ENCODE measurements at places on chromosomes 12 and 14.

- DNase-seq = no peak
Observed at GRCh38 chr14:93628048-93628447, 160.2 kb downstream of the PRIMA1 start.

GRCh38 chr14:54774824-54775223, 127.8 kb downstream of the GCH1 start:
- DNase-seq = no peak

- DNase-seq = no peak
Observed at GRCh38 chr12:2982361-2982760, 23.2 kb downstream of the TEAD4 start.

GRCh38 chr12:71838676-71839075, 883 bp upstream of the TBC1D15 start:
- no peak for DNase-seq

GRCh38 chr14:80105488-80105994, 105.8 kb downstream of the DIO2 start:
- no peak for DNase-seq

GRCh38 chr14:66365388-66365787, 120.8 kb upstream of the CCDC196 start:
- no peak for DNase-seq

DNA sequence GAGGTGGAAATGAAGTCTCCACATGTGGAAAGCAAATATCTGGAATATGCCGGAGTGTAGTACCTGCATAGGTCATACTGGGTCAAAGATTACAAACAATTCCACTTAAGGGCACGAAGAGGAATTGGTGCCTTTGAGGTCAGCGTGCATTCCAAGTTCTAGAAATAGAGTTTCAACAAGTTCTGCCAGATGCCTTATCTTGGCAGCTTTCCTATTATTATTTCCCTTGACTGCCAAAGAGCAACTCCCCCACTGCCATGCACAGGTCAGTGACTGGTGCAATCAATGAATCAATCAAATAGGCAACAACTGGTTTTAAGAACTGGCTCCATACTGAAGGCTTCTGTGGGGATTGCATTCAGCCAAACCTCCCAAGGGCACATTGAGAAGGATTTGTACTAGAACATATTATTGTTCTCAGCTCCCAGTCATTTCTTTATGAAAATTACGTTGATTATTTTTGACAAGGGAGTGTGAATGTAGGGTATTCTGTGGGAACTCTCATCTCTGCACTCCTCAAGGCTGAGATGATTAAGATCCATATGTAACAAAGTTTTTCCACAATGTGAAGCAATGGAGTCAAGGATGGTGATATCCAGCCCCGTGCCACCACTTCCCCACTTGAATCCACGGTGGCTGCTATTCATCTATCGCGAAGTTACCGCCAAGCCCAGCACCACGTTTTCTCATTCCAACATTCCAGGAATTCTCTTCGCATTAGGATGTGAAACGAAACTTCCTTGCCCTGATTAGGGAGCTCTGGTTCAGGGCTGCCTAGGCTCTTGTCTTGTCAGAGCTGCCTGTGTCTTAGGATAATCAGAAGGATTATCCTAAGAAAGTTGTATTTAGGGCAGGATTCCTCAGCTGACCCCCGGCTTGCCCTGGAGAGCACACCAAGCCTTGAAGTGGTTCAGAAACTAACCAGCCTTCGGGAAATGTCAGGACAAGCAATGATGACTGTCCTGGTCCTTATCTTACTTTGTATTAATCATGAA, 115.1 kb upstream of the PCED1B start:
- no peak for DNase-seq

GRCh38 chr12:109880938-109881337, 597 bp upstream of the GLTP start:
- DNase-seq = no peak

GRCh38 chr14:51847489-51847796, 13.0 kb upstream of the GNG2 start:
- DNase-seq = no peak

DNA sequence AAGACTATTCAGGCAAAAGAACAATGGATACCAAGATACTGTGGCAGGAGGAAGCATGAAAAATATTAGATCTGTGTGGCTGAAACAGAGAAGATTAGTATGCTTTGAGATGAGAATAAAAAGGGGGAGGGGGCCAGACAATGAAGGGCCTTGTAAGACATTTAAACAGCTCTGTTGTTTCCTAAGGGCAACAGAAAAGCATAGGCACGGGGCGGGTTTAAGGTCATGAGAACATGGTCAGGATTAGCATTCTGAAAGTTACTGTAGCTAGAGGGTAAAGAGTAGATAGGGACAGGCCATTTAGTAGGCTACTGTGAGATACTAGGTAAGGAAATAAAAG, 18.6 kb downstream of the INTS13 start:
- DNase-seq = no peak

GRCh38 chr14:102751088-102751487, 26.2 kb upstream of the TRAF3 start:
- DNase-seq = no peak

GRCh38 chr12:51669996-51670395, 79.0 kb downstream of the SCN8A start:
- no peak for DNase-seq

DNA sequence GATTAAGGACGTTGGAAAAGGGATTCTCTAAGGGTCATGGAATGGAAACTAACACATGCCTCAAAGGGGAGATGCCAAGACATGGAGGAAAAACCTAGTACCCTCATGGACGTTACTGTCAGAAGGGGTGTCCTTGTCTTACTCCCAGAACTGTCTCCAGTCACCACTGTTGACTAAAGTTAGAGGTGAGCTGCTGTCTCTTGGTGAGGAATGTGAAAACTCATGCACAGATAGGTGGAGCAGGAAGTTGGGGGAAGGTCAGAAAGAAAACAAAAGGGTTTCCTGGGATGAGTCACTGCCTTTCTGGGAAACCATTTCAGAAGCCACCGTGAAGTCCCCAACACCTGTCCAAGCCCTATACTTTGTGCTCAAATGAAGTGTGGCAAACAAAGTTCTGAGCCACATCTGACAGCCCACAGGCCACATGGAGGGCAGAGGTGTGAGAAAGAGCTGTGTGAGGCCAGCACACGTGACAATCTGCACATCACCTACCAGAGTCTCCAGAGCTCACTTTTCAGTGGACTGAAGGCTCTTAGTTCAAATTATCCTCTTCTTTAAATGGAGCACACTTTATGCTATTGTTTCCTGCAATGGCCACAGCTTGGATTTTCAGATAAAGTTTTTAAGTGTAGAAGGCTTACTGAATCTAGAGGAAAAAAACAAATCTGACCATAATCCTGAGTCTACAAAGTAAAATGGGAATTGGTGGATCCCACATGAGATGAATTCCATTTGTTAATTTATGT, 92.9 kb upstream of the EGLN3 start:
- DNase-seq = no peak

DNA sequence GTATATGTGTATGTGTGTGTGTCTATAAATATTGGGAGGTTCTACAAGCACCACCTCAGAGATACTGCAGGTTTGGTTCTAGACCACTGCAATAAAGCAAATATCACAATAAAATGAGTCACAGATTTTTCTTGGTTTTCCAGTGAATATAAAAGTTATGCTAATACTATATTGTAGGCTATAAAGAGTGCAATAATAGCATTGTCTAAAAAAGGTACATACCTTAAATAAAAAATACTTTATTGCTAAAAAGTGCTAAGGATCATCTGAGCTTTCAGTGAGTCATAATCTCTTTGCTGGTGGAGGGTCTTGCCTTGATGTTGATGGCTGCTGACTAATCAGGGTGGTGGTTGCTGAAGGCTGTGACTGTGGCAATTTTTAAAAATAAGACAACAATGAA, 111.1 kb downstream of the VEZT start:
- DNase-seq = no peak

GRCh38 chr12:33265033-33265731, 174.4 kb downstream of the SYT10 start:
- DNase-seq = no peak

DNA sequence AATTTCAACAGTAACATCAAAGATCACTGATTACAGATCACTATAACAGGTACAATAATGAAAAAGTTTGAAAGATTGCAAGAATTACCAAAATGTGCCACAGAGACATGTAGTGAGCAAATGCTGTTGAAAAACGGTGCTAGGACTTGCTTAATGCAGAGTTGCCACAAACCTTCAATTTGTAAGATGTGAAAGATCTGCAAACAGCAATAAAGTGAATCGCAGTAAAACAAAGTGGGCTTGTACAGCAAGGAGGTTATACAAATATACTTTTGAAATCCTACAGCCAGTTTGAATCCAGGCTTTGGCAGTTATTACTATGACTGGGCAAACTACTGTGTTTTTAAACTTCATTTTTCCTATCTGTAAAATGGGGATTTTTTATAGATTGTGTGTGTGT, 1.0 kb upstream of the PLEKHA5 start:
- DNase-seq = no peak

DNA sequence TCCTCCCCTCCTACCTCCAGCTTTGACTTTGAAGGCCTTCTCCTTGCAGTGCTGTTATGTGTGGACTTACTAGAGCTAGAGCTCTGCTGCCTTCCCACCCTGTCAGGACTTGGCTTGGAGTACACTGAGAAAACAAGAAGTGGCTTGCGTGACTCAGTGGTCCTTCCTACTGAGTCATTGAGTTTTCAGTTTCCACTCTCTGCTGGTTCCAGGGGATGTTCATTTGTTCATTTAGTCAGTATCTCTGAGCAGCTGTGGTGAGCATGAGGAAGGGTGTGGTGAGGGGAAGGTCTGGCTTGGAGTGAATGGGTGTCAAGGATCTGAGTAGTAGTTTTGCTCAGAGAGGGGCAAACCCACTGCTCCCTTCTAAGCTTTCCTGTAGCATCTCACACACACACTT, 17.2 kb upstream of the ELK3 start:
- DNase-seq = no peak

- no peak for DNase-seq
Observed at GRCh38 chr14:60878536-60878935, 102.3 kb downstream of the TRMT5 start.

DNA sequence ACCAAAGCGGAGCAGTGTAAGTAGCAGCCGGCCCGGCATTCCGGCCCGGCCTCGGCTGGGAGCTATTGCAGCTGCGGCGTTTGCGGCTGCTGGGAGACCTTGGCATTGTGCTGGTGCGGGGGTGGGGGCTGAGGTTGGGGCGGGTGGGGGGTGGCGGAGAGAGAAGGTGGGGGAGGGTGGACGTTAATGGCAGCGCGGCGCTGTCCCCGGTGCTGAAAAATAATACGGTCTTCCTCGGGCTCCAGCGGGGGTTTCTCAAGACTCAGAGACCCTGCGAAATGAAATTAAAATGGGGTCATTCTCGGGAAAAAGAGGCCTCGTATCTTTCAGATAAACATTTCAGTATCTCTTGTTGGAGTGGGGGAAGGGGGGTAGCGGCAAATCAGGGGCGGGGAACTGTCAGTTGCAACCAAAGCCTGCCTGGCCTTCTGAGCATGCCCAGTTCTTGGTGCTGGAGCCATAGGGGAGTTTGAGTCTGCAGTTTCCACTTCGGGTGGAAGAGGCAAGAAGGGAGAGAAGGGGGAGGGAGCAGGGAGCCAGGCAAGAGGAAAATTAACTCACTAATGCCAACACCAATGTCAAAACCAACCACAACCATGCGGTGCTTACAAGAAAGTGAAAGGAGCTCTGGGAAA, 414 bp downstream of the UNC79 start:
- peak; percentile 52 for DNase-seq

- no peak for DNase-seq
Observed at GRCh38 chr12:102024765-102025164, 37.0 kb downstream of the WASHC3 start.

DNA sequence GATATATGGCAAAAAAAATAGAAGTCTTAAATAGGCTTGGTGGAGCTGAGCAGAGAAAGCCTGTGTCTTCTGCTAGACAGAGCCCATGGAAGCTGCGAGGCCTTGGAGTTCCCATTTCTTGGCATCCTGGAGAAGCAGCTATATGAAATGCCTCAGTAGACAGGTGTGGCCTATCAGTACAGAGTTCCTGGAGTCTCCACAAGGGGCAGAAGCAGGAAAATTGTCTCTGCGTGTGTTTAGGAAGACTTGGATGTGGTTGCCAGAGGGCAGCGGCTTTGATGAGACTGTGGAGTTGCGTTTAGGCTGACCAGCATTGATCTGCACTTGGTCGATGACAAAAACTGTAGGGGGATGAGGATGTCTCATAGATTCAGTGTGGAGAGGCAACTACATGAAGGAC, 334.5 kb upstream of the SEL1L start:
- no peak for DNase-seq

DNA sequence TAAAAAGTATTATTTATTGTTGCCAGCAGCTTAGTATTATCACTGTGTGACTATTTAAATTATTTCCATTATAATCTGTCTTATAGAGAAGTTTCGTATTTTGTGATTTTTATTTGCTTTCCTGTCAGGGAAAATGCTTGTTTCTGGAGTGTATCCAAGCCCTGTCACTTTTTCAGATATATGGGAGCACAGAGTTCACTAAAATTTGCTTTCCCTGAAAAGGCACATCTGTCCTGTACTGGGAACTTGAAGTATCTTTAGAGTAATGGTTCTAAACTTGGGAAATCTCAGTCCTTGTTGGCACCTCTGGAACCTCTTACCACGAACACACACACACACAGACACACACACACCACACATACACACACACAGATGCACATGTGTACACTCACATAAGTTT, 39.3 kb upstream of the SSTR1 start:
- no peak for DNase-seq

DNA sequence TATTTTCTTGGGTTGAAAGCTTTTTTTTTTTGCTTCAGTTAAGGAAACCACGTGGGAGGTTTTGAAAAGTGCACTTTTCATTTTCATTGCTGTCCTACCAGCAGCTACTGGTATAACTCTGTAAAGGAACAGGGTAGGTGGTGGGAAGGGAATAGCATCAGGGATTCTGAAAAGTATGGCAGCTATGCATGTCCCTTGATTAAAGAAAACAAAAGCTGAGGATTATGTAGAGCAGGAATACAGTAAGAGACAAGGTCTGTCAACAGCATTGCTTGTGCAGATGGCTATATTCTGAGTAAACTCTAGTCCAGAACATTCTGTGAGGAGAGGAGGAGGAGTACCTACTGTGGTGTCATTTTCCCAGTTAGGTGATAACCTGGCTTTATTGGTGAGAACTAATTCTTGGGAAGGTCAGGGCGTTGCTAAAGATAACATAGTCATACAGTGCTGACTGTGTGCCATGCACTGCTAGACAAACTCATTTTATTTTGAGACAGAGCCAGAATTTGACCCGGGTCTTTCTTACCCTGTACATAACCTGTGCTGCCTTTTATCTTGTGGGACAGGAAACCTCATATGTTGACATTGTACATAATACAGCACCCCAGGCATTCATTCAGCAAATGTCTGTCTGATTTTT, 80.3 kb upstream of the TRAF3 start:
- DNase-seq = no peak

- DNase-seq = no peak
Observed at GRCh38 chr12:97552410-97553121, 90.0 kb downstream of the RMST start.

DNA sequence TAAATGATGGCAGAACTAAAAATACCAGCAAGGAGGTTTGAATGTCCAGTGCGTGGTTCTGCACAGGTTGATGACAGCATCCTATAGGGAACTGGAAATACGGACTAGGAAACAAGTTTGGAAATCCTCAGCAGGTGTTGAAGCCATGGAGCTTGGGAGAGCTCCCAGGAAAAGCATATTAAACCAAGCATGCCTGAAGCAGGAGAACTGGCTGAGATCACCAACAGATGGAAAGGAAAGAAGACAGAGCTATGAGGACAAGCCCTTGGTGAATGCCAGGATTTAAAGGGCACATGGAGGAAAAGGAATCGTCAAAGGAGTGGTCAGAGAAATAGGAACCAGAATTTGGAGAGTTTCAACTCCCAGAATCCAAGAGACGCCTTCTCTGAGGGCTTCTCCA, 21.2 kb upstream of the ELK3 start:
- DNase-seq = no peak

Data from endothelial cell (in vitro differentiated cells).